Psoas muscle (tissue), 8 donors: ENCODE measurements at places on chromosomes 16 and 17. TPM values are rescaled to one million over a fixed set of nuclear protein-coding genes. Genes with fewer than 3 reads are reported as not detected.

The CDH11 gene
- total RNA-seq = 5.5 TPM

DNA sequence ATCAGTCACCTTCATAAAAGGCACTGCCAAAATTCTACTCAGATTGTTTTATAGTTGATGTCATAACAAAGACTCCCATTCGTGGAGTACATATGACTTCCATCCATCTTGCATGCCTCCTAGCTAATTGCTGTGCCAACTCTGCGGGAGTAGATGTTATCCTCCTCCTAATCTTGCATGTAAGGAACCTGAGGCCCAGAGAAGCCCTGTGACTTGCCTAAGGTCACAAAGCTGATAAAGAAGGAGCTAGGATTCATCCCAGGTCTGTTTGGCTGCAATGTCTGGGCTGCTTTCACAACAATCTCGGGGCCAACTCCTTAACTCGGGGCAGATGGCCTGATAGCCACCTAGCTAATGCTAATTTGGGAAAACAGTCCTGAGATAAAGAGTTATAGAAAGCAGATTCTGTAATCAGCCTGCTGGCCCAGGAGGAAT lies 87.3 kb downstream of the YPEL2 start:
- H3K36me3 ChIP-seq = no peaks in the 10 kb centered on the region
- H3K27me3 ChIP-seq = no peaks in the 10 kb centered on the region
- H3K4me1 ChIP-seq = peaks cover 22% of the 10 kb centered on the region

The TMC7 gene
- 1.8 TPM for total RNA-seq

GRCh38 chr16:23015580-23015979 lies 133.7 kb downstream of the USP31 start:
- no peaks in the 10 kb centered on the region for H3K4me1 ChIP-seq
- no peaks in the 10 kb centered on the region for H3K36me3 ChIP-seq
- no peak overlapping the region for H3K4me3 ChIP-seq
- no peaks in the 10 kb centered on the region for H3K27me3 ChIP-seq

GRCh38 chr17:33335491-33336173 lies 42.5 kb upstream of the ASIC2 start:
- DNase-seq = no peak
- no peaks in the 10 kb centered on the region for H3K27me3 ChIP-seq
- H3K27ac ChIP-seq = no peak overlapping the region
- H3K4me1 ChIP-seq = no peaks in the 10 kb centered on the region
- no peak overlapping the region for H3K4me3 ChIP-seq
- no peaks in the 10 kb centered on the region for H3K36me3 ChIP-seq

DNA sequence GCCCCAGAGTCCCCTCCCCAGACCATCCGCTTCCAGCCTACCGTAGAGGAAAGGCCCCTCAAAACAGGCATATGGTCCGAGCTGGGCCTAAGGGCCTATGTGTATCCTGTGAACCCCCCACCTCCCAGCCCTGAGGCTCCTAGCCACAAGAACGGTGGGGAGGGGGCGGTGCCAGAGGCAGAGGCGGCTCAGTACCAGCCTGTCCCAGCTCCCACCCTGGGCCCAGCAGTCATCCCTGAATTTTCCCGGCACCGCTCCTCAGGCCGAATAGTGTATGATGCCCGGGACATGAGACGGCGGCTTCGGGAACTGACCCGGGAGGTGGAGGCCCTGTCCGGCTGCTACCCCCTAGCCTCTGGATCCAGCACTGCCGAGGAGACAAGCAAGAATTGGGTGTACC lies 1.1 kb downstream of the SPEM1 start:
- no peaks in the 10 kb centered on the region for H3K27me3 ChIP-seq
- H3K4me1 ChIP-seq = no peaks in the 10 kb centered on the region
- no peak overlapping the region for H3K27ac ChIP-seq
- no peaks in the 10 kb centered on the region for H3K36me3 ChIP-seq
- DNase-seq = no peak

DNA sequence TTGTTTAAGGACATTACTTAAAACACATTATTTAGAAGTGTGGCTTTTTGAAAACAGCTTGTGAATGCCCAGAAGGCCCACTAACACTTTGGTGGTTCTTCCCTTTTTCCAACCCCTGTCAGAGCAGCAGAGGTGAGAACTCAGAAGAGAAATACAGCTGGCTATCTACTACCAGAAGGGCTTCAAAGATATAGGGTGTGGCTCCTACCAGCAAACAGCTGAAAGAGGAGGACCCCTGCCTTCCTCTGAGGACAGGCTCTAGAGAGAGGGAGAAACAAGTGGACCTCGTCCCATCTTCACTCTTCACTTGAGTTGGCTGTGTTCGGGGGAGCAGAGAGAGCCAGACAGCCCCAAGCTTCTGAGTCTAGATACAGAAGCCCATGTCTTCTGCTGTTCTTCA lies 6.9 kb upstream of the RAPGEFL1 start:
- no peak for DNase-seq
- no peak overlapping the region for H3K4me3 ChIP-seq
- H3K27me3 ChIP-seq = no peaks in the 10 kb centered on the region
- no peaks in the 10 kb centered on the region for H3K4me1 ChIP-seq
- peaks cover 8% of the 10 kb centered on the region for H3K36me3 ChIP-seq

GRCh38 chr17:16123531-16123930 lies 91.8 kb downstream of the NCOR1 start:
- H3K4me1 ChIP-seq = peaks cover 6% of the 10 kb centered on the region
- H3K4me3 ChIP-seq = no peak overlapping the region
- DNase-seq = no peak
- H3K27me3 ChIP-seq = no peaks in the 10 kb centered on the region
- H3K36me3 ChIP-seq = peaks cover 3% of the 10 kb centered on the region

The CBX8 gene
- 1.0 TPM for total RNA-seq

DNA sequence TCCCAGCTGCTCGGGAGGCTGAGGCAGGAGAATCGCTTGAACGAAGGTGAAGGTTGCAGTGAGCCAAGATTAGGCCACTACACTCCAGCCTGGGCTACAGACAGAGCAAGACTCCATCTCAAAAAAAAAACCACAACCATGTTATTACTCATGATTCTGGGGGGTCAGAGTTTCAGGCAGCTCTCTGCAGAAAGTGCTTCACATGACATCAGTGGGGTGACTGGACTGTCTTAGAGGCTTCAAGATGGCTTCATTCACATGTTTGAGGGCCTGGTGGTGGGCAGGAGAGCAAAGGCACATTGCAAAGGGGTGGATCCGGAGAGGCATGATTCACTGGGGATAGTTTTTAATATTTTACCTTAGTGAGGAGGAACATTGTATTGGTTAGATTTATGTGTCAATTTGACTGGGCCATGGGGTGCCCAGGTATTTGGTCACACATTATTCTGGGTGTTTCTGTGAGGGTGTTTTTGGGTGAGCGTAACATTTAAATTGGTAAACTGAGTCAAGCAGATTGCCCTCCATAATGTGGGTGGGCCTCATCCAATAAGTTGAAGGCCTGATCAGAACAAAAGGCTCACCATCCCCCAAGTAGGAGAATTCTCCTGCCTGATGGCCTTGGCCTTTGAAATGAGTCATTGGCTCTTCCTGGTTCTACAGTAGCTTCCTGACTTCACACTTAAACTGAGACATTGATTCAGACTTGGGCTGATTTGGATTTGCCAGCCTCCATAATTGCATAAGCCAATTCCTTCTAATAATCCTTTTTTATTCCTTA lies 109.8 kb downstream of the GOSR1 start:
- DNase-seq = no peak
- H3K36me3 ChIP-seq = no peaks in the 10 kb centered on the region
- no peaks in the 10 kb centered on the region for H3K4me1 ChIP-seq
- H3K4me3 ChIP-seq = no peak overlapping the region
- H3K27me3 ChIP-seq = no peaks in the 10 kb centered on the region
- no peak overlapping the region for H3K27ac ChIP-seq

The OR2C1 gene
- total RNA-seq = not detected
